Peyer's patch (tissue), 4 donors: ENCODE measurements at places on chromosomes 2 and 18. TPM values are rescaled to one million over a fixed set of nuclear protein-coding genes. Genes with fewer than 3 reads are reported as not detected.

DNA sequence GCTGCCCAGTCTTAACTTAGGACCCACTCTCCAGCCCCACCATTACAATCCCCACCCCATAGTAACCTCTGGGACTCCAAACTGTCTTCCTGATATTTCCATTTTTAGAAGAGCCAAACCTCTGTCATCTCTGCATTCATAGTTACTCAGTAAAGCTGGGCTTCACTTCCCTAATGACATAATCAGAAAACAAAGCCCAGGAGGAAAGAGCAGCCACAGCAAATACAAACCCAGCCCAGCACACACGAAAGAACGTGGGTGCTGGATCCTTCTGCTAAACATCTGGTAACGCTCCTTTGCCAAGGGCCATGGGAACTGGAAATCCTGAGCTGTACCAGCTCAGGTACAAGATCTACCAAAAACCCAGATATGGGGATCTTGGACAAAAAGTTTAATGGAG, 36.8 kb upstream of the RIOK3 start:
- no peak overlapping the region for H3K4me3 ChIP-seq
- no peaks in the 10 kb centered on the region for H3K27me3 ChIP-seq
- no peak overlapping the region for H3K27ac ChIP-seq
- H3K4me1 ChIP-seq: no peaks in the 10 kb centered on the region
- H3K36me3 ChIP-seq: no peaks in the 10 kb centered on the region

GRCh38 chr2:7438855-7439254, 521.6 kb downstream of the RNF144A start:
- no peaks in the 10 kb centered on the region for H3K27me3 ChIP-seq
- DNase-seq: no peak
- H3K4me1 ChIP-seq: no peaks in the 10 kb centered on the region

DNA sequence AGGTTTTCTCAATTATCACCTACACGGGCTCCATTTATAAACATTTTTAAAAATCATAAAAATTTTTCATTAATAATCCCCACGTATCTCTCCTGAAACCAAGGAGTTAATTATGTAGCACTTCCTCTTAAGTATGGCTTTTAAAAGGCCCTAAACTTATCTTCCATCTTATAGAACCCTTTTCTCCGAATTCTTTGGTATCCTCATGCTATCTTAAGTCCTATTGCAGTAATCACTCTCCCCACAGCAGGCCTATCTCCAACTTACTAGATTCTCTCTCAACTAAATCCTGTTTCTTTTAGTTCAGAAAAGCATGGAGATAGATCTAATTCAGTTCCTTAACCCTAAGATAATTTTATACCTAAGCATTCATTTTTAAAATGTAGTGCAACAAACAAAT, 26.2 kb downstream of the RPRD1A start:
- no peak for DNase-seq
- H3K4me3 ChIP-seq: no peak overlapping the region
- H3K36me3 ChIP-seq: no peaks in the 10 kb centered on the region
- H3K4me1 ChIP-seq: no peaks in the 10 kb centered on the region
- no peaks in the 10 kb centered on the region for H3K27me3 ChIP-seq

GRCh38 chr2:63740020-63740419, 101.7 kb upstream of the UGP2 start:
- H3K27me3 ChIP-seq: no peaks in the 10 kb centered on the region
- no peaks in the 10 kb centered on the region for H3K4me1 ChIP-seq
- H3K36me3 ChIP-seq: no peaks in the 10 kb centered on the region
- no peak overlapping the region for H3K27ac ChIP-seq

Gene AFG3L2
- total RNA-seq: 111 TPM
